ENCODE measurements at places on chromosomes 11 and 22.

GRCh38 chr11:40306938-40307548 lies 1152.4 kb downstream of the LRRC4C start:
- peak; percentile 37 for DNase-seq

DNA sequence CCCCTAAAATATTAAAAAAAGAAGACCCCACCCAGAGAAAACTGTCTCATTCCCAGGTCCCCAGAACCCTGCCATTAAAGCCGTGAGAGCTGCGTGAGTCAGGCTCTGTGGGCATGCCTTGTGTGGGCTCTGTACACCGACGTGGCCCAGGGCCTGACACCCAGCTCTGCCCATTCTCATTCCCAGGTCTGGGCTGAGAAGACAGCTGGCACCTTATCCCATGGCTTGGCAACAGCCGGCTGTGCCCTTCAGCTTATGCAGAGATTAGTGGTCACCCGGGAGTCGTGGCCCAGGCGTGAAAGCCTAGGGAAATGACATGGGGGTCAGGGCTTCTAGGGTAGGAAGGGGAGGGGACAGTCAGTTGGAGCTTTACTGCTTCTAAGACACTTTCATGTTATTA lies 31.9 kb downstream of the OTOG start:
- no peak for DNase-seq

- no peak for DNase-seq
Observed at GRCh38 chr22:31812977-31813605, 59.3 kb downstream of the DEPDC5 start.

- DNase-seq, result peak; percentile 14
Observed at GRCh38 chr11:65133724-65134123, 595 bp downstream of the SYVN1 start.

- DNase-seq, result no peak
Observed at GRCh38 chr11:43579919-43580276, 100.6 kb upstream of the HSD17B12 start.

- DNase-seq, result peak; percentile 57
Observed at GRCh38 chr22:47043835-47044721, 281.6 kb downstream of the TBC1D22A start.

DNA sequence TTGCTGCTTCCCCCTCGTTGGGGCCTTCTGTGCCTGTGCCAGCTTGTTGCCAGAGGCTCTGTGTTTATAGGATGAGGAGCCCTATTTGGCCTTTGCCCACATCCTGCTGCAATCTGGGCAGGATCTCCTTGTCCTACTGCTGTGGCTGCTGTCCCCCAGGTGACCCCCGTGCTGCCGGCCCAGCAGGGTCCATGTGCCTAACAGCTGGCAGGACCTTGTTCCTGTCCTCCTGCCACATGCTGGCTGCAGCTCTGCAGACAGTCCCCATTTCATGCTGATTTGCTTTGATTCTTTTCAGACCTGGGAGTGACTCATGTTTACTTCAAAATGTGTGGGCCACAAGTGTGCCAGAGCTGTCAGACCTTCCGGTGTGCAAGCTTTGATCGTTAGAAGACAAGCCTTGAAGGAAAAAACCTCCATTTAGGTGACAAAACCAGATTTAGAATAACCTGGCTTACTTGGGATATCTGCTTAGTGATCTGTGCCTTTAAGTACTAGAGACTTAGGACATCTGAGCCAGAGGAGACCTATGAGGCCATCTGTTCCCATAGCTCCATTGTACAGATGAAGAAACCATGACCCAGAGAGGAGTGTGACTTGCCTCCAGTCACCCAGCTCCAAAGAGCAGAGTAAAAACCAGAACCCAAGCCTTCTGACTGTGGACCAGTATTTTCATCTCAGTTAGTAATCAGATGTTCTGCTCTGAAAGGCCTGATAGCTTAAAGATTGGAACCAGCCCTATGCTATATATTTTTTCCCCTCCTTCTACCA lies 11.1 kb downstream of the NAV2 start:
- no peak for DNase-seq

GRCh38 chr11:19482319-19483100 lies 230.1 kb upstream of the NAV2 start:
- no peak for DNase-seq

DNA sequence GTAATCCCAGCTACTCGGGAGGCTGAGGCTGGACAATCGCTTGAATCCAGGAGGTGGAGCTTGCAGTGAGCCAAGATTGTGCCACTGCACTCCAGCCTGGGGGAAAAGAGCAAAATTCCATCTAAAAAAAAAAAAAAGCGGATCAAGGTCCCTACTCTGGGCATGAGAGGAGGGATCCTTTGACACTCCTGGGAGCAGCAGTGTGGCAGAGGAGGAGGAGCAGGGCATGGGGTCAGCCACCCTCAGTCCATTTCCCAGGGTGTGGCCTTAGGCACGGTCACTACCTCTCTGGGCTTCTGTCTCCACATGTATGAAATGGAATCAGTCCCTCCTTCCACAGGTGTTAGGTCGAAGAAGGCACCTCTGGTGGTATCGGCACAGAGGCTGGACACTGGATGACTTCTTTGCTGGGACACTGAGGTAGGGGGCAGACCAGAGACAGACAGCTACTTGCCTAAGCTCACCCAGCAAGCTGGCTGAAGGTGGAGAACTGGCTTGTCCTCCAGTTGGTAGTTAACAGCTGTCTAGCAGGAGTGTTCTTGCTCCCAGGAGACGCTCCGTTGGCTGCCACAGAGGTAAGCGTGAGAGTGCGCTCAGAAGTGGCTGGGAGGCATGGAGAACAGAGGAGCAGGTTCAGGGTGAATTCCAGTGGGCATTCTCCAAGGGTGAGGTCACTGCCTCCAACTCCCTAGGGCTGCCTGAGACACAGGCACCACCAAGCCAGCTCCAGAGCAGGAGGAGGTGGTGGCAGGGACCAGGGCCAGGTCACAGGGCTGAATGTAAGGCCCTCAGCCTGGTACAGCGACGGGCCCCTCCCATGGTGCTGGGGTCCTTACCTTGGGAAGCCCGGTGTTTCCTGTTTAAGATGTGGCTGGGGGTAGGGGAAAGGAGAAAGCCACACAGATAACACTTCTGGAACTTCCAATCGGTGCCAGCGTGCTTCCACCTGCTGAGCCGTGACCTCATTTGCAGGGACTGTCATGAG lies 19.5 kb downstream of the TXN2 start:
- no peak for DNase-seq

DNA sequence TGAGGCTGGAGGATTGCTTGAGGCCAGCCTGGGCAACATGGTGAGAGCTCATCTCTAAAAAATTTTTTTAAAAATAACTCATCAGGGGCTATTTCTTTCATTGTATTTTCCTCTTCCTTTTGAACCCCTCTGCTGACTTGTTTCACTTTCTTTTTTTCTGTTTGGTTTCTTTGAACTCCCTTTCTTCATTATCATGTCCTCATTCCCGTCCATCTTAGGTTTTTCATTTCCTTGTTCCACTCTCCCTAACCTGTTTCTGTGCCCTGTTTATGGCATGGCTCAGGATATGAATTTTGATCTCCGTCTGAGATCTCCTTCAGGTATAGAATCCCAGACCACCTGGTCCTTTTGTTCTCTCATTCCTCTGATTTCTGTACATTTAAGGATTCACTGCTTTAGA lies 12.5 kb downstream of the MARK2 start:
- no peak for DNase-seq

DNA sequence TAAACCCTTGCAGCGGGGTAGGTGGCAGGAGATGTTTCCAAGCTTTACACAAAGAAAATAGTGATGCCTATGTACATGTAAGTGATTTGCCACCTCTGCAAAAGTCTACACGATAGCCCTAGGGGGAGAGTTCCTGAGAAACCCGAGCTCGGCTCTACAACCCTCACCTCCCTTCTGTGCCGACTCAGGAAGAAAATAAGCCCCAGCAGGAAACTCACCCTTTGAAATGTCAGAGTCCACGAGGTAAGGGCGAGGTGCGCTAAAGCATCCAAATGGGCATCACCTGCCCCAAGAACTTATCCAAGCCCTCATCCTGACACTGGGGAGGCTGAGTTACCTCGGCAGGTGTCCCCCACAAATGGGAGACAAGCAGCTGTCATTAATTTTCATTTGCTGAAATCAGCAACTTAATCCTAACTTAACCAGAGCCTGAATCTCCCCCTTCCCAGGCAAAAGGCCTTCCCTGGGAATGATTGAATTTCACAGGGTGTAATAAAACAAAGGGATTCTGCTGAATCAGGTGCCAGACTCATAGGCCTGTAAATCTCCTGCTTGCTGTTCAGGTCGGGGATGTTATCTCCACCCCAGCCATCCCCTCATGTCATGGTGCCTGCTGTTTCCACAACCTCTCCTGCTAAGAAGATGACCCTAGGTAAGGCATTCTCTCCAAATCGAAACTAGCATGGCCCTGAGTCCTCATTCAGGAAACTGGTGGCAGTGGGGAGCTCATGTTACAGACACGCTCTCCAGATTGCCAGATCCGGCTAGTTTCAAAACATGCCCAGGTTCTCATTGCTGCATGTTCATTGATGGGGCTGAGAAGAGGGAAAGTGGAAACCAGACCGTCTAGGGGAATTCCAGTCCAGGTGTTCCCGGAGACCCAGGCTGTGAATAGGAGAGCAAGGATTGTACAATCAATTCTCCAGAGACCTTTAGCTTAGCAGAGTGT lies 105.3 kb upstream of the KIRREL3 start:
- DNase-seq, result no peak

- no peak for DNase-seq
Observed at GRCh38 chr11:44713022-44713421, 13.7 kb upstream of the TSPAN18 start.

GRCh38 chr11:131430473-131431208 lies 60.2 kb downstream of the NTM start:
- DNase-seq, result no peak

DNA sequence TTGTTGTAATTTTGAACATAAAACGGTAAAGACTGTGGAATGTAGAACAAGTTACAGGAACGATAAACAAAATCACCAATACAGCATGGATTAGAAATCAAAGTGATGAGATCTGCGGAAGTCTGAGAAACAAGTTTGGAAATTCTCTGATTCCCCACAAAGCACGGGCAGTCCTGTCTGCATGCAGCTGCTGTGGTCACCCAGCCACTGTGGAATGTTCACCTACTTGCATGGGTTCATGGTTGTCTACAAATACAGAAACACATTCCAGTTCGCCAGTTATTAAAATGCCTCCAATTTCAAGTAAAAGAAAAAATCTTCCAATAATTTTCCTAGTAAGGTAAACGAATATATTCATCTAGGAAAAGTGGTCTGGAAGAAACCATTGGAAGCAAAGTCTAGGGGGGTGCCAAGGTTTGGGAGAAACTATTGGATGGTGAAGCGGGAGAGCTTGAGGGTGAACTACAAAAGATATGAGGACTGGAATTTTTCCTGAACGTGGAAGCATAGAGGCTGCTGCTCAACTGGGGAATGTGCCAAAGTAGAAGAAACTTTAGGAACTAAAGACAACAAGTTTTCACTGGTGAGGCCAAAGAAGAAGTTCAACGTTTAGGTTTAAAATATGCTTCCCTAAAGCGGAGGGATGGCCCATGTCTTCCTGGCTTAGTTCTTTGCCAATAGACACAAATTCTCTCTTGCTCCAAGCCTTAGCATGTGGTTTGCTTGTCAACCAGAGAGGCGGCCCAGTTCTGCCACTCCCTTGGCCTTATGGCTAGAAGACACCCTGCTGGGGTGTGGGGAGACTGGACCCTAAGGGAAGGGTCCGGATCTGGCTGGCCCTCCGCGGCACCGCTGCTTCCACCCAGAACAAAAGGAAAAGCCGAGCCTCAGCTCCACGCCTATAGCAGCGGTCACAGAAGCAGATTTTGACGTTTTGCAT lies 70.2 kb downstream of the CTTN start:
- no peak for DNase-seq

DNA sequence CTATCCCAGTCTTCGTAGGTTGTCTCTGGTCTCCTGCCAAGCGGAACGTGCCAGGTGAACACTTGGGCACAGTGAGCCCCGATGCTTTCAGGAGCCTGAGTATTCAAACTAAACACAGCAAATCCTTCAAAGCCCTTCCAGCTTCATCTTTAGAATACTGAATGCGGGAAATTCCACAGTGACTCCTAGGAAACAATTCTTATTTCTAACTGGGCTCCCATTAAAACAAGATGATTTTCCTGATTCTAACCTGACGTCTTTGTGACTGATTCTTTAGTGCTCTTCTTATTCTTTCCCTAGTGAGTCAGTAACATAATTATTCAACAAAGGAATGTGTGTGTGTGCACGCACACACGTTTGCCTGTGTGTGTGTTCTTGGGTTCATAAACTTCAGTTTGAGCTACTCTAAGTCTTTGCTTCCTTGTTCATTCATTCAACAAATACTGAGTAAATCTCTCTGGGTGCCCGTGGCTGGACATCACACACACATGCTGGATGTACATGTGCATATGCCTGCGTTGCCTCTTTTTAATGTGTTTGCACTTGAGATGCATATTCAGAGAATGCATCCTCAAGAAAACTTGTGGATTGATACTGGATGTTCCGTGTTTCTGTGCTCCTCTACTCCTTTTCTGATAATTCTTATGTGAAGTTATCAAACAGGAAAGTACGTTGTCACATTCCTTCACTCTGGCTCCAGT lies 134.5 kb downstream of the WNT7B start:
- DNase-seq, result no peak

- peak; percentile 66 for DNase-seq
Observed at GRCh38 chr11:57484141-57484710, 23.9 kb downstream of the RTN4RL2 start.

- no peak for DNase-seq
Observed at GRCh38 chr11:84383576-84383975, 1097.4 kb upstream of the CCDC90B start.

DNA sequence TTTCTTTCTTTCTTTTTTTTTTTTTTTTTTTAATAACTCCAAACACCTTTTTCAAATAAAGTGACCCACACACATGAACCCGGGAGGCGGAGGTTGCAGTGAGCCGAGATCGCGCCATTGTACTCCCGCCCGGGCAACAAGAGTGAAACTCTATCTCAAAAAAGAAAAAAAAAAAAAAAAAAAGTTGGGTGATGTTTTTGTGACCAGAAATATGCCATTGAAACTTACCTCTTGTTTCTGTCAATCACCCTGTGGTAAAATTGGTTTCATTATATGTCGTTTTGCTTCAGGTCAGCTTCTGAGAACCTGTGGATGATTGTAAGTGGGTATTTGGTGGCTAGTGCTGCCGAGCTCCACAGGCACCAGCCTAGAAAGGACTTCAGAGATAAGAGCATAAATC lies 238.8 kb downstream of the TBC1D22A start:
- no peak for DNase-seq

GRCh38 chr11:11420191-11420898 lies 67.3 kb upstream of the CSNK2A3 start:
- DNase-seq, result no peak

GRCh38 chr11:117871160-117871559 lies 5.3 kb downstream of the FXYD6 start:
- DNase-seq, result no peak
